Ascending aorta (tissue), 2 donors: ENCODE measurements at places on chromosomes 7 and 10. TPM values are rescaled to one million over a fixed set of nuclear protein-coding genes. Genes with fewer than 3 reads are reported as not detected.

DNA sequence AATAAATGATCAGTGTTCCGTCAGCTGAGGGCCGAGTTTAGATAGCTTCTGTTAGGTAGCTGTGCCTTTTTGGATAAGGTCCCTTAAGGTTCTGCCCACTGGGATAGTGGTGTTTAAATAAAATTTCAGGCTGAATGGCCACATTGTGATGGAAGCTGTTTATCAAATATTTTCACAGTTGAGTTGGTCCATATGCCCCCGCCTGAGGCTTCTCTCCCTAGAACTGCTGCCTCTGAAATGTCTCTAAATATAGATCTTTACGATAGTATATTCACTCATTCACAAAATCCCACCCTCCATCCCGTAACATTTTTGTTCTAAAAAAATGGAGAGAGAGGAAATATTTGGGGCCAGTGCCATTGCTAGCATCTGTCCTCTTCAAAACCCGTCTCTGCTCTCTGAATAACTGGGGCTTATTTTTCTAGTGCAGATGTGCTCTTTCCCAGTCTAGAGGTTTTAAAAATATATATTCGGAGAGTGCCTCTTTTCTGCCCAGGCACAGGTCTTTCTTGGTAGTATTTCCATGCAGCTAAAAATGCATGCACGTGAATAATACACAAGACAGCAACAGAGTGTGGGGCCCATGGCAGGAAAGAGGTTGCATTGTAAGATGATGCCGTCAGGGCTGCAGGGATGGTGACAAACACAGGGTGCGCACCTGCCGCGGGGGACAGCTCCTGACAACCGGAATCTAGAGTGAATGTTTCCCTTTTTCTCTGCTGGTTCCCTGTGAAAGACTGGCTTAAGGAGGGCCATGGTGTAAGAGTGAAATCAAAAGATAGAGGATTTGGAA lies 105.4 kb upstream of the BTBD16 start:
- peaks cover 14% of the 10 kb centered on the region for H3K4me1 ChIP-seq
- no peak overlapping the region for H3K27ac ChIP-seq
- no peak for DNase-seq
- H3K36me3 ChIP-seq, result no peaks in the 10 kb centered on the region
- H3K4me3 ChIP-seq, result no peak overlapping the region

DNA sequence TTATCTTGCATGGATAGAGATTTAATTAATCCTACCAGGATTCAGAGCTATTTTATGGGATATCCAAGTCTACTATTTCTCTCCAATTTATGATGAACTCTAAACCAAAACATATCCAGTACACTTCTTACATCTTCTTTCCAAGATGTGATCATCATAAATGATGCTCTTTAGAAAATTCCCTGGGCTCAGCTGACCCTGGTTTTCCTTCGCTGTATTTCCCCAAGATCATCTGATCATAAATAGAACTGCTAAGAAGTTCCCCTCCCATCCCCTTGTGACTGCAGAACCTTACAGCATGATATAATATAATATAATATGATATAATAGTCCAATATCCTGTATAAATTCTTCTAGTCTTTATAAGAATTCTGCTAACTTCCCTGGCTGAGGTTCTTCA lies 114.6 kb upstream of the LYZL2 start:
- no peaks in the 10 kb centered on the region for H3K4me1 ChIP-seq
- no peak overlapping the region for H3K4me3 ChIP-seq
- no peaks in the 10 kb centered on the region for H3K27me3 ChIP-seq
- no peaks in the 10 kb centered on the region for H3K36me3 ChIP-seq
- H3K27ac ChIP-seq, result no peak overlapping the region

DNA sequence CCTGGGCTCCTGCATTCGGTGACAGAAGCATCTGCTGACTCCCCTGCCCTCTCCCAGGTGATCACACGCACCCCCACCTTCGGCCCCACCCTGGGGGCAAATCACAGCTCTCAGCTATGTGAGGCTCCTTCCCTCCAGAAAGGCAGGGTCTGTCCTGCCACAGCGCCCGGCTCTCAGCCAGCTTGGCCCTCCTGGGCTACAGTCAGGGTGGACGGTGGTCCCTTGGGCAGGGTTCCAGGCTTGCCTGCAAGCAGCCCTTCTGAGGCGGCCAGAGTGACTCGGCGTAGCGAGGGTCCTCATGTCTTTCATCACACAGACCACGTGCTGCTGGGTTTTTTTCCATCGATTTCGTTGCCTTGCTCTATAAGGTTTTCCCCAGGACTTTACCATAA lies 53.6 kb upstream of the EBF3 start:
- H3K27ac ChIP-seq, result no peak overlapping the region
- H3K27me3 ChIP-seq, result no peaks in the 10 kb centered on the region
- no peaks in the 10 kb centered on the region for H3K36me3 ChIP-seq
- DNase-seq, result no peak
- no peaks in the 10 kb centered on the region for H3K4me1 ChIP-seq

DNA sequence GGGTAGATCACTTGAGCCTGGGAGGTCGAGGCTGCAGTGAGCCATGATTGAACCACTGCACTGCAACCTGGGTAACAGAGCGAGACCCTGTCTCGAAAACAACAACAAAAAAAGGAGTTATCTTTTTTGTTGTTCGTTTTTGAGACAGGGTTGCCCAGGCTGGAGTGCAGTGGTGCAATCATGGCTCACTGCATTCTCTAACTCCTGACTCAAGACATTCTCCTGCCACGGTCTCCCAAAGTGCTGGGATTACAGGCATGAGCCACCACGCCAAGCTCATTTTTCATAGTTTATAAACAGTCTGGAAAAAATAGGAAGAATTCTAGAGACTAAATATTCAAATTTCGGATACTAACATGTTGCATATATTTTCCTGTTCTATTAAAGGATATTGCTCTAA lies 29.4 kb downstream of the SFXN4 start:
- no peak overlapping the region for H3K27ac ChIP-seq
- no peaks in the 10 kb centered on the region for H3K27me3 ChIP-seq
- peaks cover 14% of the 10 kb centered on the region for H3K36me3 ChIP-seq
- DNase-seq, result no peak
- H3K4me1 ChIP-seq, result no peaks in the 10 kb centered on the region
- no peak overlapping the region for H3K4me3 ChIP-seq

GRCh38 chr10:11261687-11262493 lies 244.2 kb downstream of the CELF2 start:
- H3K4me1 ChIP-seq, result no peaks in the 10 kb centered on the region
- no peak overlapping the region for H3K4me3 ChIP-seq
- no peak overlapping the region for H3K27ac ChIP-seq
- no peaks in the 10 kb centered on the region for H3K27me3 ChIP-seq
- H3K36me3 ChIP-seq, result peaks cover 26% of the 10 kb centered on the region

GRCh38 chr7:128076796-128077271 lies 45.6 kb upstream of the LRRC4 start:
- no peaks in the 10 kb centered on the region for H3K4me1 ChIP-seq
- peaks cover 54% of the 10 kb centered on the region for H3K36me3 ChIP-seq
- H3K4me3 ChIP-seq, result no peak overlapping the region
- H3K27me3 ChIP-seq, result no peaks in the 10 kb centered on the region
- no peak for DNase-seq

GRCh38 chr10:117781216-117781831 lies 238.8 kb downstream of the EMX2 start:
- H3K4me1 ChIP-seq, result no peaks in the 10 kb centered on the region
- no peaks in the 10 kb centered on the region for H3K36me3 ChIP-seq
- no peaks in the 10 kb centered on the region for H3K27me3 ChIP-seq
- H3K4me3 ChIP-seq, result no peak overlapping the region
- no peak overlapping the region for H3K27ac ChIP-seq

DNA sequence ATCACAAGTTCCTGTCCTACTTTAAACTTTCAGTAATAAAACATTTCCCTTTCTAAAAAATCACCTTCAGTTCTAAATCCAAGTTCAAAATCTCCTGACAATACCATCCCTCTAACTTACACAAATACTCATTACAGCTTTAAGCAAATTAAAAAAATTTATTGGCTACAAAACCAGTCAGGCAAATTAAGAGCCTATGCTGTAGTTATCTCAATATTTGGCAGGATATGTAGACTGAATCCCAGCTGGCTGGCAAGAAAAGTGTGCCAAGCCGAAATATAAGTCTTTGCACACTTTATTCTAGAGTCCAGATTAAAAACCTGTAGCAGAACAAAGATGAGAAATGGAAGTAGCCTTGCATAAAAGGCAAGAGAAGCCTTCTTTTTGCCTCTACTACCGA lies 9.5 kb downstream of the WAPL start:
- H3K4me1 ChIP-seq, result peaks cover 3% of the 10 kb centered on the region
- H3K4me3 ChIP-seq, result no peak overlapping the region
- peaks cover 16% of the 10 kb centered on the region for H3K36me3 ChIP-seq
- no peaks in the 10 kb centered on the region for H3K27me3 ChIP-seq

GRCh38 chr10:123140164-123140982 lies 4.6 kb downstream of the HMX3 start:
- no peak overlapping the region for H3K4me3 ChIP-seq
- H3K27me3 ChIP-seq, result peaks cover 65% of the 10 kb centered on the region
- no peaks in the 10 kb centered on the region for H3K36me3 ChIP-seq
- no peak overlapping the region for H3K27ac ChIP-seq
- H3K4me1 ChIP-seq, result peaks cover 8% of the 10 kb centered on the region

- H3K4me3 ChIP-seq, result no peak overlapping the region
- no peak for DNase-seq
- no peaks in the 10 kb centered on the region for H3K36me3 ChIP-seq
- no peak overlapping the region for H3K27ac ChIP-seq
Measured at GRCh38 chr7:107860981-107861652, 29.9 kb upstream of the DLD start.

DNA sequence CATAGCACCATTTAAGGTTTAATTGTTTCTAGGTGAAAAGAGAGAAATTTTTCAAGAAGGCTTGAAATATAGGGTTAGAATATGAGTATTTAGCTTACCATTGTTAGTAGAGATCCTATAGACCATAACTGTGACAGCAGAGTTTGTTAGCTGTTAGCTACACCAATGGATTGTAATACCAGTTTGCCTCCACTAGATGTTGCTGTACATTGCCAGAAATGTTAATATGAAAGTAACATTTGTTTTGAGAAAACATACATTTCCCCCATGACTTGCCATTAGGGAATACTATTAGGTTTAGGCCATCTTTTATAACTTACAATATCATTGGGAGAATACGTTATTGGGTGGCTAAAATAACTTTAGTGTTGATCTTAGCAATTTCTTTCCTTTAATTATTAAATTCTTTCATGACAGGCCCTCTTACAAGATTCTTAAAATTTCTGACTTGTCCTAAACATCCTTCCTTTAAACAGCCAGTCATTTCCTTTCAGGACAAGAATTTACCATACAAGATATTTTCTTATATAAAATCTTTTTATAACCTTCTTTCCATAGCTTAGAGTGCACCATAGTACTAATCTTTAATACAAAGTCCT lies 39.5 kb downstream of the ZNF117 start:
- no peak overlapping the region for H3K27ac ChIP-seq
- no peaks in the 10 kb centered on the region for H3K4me1 ChIP-seq
- H3K36me3 ChIP-seq, result no peaks in the 10 kb centered on the region
- no peaks in the 10 kb centered on the region for H3K27me3 ChIP-seq

DNA sequence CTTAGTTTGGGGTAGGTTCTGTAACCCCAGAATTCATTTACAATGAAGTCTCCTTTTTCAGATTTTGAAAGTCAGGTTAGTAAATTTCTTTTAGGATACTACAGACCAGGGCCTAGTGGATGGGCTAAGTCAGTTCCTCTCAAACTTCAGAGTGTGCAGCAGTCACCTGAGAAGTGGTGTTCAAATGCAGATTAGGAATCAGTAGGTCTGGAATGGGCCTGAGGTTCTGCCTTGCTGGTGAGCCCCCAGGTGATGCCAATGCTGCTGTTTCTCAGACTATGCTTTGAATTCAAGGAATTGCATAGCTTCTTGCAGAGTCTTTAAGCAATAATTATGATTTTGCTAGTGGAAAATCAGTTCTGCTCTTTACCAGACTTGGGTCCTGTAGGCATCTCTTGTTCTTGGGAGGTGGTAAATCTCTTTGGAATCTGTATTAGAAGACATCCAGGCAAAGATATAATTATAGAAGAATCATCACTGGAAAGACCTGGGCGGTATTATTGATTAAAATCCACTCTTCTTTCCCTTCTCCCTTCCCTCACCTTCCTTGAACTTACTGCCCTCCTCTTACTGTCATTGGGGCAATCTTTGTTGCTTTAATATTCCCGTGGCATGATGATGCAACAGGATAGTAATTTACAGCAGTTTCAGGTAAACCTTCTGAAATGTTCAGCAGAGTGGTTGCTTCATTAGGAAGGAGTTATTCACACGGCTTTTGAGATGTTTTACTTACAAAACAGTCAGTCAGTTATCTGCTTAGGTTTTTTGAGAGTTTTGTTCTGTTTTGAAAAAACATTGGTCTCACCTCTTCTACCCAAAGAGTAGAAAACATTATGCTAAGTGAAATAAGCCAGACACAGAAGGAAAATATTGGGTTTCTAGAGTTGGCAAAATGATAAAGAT lies 87.2 kb downstream of the NRF1 start:
- H3K4me3 ChIP-seq, result no peak overlapping the region
- DNase-seq, result no peak
- H3K36me3 ChIP-seq, result peaks cover 6% of the 10 kb centered on the region
- no peaks in the 10 kb centered on the region for H3K27me3 ChIP-seq

DNA sequence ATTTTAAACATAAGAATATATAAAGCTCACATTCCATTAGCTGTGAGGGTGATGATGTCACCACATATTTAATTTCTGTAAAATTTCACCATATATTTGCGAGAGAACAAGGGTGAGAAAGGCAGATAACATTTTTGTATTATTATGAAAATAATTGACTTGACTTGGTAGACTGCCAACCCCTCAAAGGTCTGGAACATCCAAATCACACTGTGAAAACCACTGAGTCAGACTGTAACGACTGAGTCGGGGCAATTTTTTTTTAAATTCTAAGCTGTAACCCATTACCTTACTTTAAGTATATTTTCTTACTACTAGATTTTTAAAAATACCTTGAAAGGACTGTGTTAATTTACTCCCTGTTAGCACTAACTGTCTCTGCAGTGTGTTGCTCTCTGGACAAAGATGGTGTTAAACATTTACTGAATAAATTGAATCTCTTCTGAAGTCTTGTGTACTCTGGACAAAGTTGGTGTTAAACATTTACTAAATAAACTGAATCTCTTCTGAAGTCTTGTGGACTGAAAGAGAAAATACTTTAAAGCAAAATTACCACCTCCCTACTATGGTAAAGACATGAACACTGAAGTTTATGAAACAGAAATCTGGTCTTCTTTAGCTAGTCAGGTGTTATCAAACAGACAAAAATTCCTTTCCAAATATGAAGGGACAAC lies 14.1 kb downstream of the PDZD8 start:
- no peak overlapping the region for H3K4me3 ChIP-seq
- H3K36me3 ChIP-seq, result no peaks in the 10 kb centered on the region
- peaks cover 3% of the 10 kb centered on the region for H3K4me1 ChIP-seq
- no peaks in the 10 kb centered on the region for H3K27me3 ChIP-seq
- H3K27ac ChIP-seq, result no peak overlapping the region

NOBOX gene
- total RNA-seq, result not detected

AOAH gene
- 0.75 TPM for total RNA-seq

NKX2-3 gene
- total RNA-seq, result not detected

DTX2 gene
- total RNA-seq, result 61.9 TPM

CYP3A5 gene
- 0.43 TPM for total RNA-seq

STEAP1 gene
- total RNA-seq, result 2.1 TPM

ANKRD61 gene
- not detected for total RNA-seq
